Regular cardiac myocyte (primary cell): ENCODE measurements at places on chromosomes 7 and 10. TPM values are rescaled to one million over a fixed set of nuclear protein-coding genes. Genes with fewer than 3 reads are reported as not detected.

DNAJB12 gene
- total RNA-seq = 22.8 and 23.6 TPM in 2 replicates

OSBPL3 gene
- 16.1 and 19.4 TPM in 2 replicates for total RNA-seq

SUN3 gene
- total RNA-seq = not detected in 2 replicates

TNKS2 gene
- total RNA-seq = 52.0 and 56.1 TPM in 2 replicates

CPVL gene
- 0.58 TPM in 1 of 2 replicates, not detected in the other for total RNA-seq

SPDYE5 gene
- total RNA-seq = under 0.01 TPM in 1 of 2 replicates, not detected in the other

MOGAT3 gene
- not detected in 2 replicates for total RNA-seq

PRSS37 gene
- not detected in 2 replicates for total RNA-seq

METTL27 gene
- 9.9 and 11.5 TPM in 2 replicates for total RNA-seq

MALRD1 gene
- 0.28 TPM in 1 of 2 replicates, not detected in the other for total RNA-seq

PKD2L1 gene
- total RNA-seq = not detected in 2 replicates

SPDYE1 gene
- total RNA-seq = not detected in 2 replicates

ZNF727 gene
- total RNA-seq = 0.38 and 1.1 TPM in 2 replicates

RGS10 gene
- 37.5 and 40.5 TPM in 2 replicates for total RNA-seq

SLC26A4 gene
- total RNA-seq = 1.7 and 10.2 TPM in 2 replicates

TACR2 gene
- total RNA-seq = 0.19 and 0.85 TPM in 2 replicates

TLL2 gene
- total RNA-seq = 0.19 and 0.28 TPM in 2 replicates

RPEL1 gene
- total RNA-seq = under 0.01 and 0.19 TPM in 2 replicates

SLC26A5 gene
- total RNA-seq = not detected in 2 replicates
